ENCODE measurements at places on chromosomes 6 and 20.

GRCh38 chr6:165618241-165618640, 44.8 kb downstream of the PDE10A start:
- no peak for DNase-seq

DNA sequence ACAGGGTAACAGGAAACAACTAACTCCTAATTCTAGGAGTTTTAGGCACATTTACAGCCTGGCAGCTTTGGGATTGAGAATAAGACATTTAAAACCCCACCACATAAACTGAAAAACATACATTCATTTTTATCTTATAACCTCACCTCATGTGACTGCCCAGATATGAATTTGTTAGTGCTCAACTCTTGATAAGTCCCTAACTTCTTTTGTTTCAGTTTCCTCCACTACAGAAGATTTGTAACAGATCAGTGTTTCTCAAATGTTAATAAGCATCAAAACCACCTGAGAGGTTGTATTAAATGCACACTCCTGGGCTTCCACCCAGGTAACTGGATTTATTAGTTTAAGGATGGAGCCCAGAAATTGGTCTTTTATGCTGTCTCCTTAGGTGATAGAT, 190.1 kb upstream of the ARID1B start:
- no peak for DNase-seq

- no peak for DNase-seq
Measured at GRCh38 chr6:99821164-99821563, 172.9 kb downstream of the MCHR2 start.

- DNase-seq = no peak
Measured at GRCh38 chr6:105270511-105270910, 90.7 kb upstream of the POPDC3 start.

GRCh38 chr6:158789115-158789917, 29.9 kb downstream of the EZR start:
- DNase-seq = no peak

DNA sequence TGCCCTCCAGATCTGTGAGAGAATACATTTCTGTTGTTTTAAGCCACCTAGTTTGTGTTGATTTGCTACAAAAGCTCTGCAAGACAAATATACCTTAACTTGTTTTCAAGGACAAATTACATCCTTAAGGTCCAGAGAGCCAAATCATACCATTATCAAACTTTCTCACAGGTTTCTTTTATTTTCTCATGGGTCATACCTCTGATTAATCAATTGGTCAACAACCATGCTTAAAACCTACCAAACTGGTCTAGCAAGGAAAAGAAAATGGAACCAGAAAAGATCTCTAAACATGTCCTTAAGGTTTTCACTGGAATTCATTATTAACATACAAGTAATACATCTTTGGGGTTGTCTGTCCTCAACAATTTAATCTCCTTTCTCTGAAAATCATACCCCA, 535.0 kb downstream of the CD83 start:
- no peak for DNase-seq

GRCh38 chr6:38593409-38593808, 46.3 kb downstream of the BTBD9 start:
- peak; percentile 50 for DNase-seq

GRCh38 chr6:43211955-43212354, 17.3 kb downstream of the DNPH1 start:
- DNase-seq = no peak

DNA sequence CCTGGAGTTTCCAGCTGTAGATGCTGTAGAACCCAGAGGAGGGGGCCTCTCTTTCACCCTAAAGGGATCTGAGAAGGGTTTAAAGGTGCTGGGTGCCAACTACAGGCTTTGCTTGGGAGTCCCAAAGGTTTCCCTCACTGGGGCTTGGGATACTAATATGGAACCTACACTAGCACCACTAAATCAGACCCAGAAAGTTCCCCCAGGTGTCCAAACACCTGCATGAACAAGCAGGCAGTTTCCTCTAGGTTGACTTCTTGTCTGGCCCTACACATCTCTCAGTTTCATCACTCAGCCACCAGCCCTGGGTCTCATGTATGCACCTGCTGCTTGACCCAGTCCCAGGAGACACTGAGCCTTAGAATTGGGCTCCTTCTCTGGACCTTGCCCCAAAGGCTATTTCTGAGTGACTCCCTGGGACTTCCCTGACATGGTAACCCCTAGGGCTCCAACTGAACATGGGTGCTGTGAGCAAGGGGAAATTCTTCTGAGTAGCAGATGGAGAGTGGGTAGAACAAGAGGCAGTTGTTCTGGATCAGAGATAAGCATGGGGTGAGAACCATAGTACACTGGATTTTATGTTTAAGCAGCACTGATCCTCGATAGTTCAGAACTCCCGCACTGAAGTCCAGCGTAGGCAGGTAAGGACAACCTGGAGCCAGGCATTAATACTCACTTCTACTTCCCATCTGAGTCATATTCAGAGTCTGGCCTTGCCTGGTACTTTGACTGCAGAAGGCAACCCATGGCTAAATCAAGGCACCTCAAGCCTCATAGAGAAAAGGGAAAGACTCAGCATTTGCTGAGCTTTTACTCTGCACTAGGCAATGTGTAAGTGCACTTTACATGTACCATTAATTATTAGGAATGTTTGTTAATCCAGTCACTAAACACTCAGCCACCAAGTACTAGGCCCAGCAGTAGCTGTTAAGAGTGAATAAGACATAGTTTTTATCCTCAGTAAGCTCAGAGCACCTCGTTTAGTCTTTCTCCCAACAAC, 16.8 kb downstream of the BCL2L1 start:
- DNase-seq = no peak

DNA sequence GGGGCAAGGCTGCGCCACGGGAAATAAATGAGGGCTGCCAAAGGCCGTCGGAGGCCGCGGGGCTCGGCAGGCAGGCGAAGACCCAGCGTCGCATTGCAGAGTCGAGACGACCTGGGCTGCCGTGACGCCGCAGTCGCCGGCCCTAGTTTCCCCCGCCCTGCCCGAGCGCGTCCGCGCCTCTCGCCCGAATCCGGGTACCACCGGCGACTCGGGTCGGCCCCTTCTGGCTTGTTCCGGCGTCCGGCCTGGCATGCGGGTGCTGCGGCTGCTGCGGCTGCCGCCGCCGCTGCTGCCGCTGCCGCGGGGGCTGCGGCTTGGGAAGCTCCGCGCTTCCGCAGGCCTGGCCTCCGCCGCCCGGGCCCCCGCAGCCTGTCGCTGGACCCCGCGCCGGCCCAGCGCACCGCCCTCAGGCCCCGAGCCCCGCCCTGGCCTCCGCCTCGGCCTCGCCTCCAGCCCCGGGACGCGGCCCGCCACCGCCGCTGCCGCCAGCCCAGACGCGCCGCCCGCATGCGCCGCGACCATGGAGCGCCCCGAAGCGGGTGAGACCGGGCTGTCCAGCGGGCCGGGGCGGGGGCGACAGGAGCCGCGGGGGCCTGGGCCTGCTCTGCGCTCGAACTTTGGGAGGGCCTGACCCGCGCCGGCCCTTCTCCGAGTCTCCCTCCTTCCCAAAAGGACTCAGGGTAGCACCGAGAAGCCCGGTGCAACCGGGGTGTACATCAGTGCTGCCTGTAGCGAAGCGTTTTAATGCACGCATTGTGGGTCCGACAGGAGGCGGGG, at the start of gene AKAP7:
Gene AKAP7 (plus strand): TSS at position 224 of the 777 bp plus-strand sequence. CDS start 297 bp downstream, at position 521.
- DNase-seq = peak; percentile 53

DNA sequence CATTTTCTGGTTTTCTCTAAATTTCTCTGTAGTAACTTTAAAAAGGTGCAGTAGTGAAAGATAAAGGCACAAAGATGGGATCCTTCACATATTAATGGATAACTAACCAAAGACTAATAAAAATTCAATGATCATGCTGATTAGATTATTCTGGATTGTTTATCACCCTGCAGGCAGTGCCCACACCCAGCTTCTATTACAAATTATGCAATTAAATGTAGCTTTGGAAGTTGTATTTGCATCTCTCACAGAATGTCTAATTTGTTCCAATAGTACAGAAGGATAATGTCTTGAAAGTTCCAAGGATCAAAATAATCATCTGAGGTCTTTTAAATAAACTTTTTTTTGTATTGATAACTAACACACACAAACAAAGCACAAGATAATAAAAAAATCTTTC, 837.6 kb downstream of the HACE1 start:
- DNase-seq = no peak

- DNase-seq = peak; percentile 42
Measured at GRCh38 chr6:34349211-34349610, 43.3 kb downstream of the NUDT3 start.

- peak; percentile 60 for DNase-seq
Measured at GRCh38 chr20:57395111-57395966, 4.1 kb downstream of the RBM38 start.

GRCh38 chr6:36730424-36731380, 33.1 kb downstream of the RAB44 start:
- no peak for DNase-seq

DNA sequence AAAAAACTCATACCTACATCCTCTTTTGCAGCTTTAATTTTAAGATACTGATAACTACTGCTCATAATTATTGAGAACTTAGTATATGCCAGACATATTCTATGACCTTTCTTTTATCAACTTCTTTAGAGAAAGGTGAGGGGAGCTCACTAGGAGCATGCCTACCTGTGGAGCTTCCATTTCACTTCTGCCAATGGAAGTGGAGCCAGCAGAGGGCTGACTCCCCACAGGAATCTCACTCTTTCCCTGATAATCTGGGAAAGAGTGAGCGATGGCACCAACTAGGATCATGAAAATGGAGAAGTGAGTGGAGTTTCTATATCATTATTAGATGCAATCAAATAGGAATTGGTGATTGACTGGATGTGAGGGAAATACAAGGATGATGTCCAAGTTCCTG, 484.9 kb downstream of the LMBRD1 start:
- no peak for DNase-seq

- no peak for DNase-seq
Measured at GRCh38 chr6:19452495-19452894, 384.7 kb upstream of the ID4 start.

DNA sequence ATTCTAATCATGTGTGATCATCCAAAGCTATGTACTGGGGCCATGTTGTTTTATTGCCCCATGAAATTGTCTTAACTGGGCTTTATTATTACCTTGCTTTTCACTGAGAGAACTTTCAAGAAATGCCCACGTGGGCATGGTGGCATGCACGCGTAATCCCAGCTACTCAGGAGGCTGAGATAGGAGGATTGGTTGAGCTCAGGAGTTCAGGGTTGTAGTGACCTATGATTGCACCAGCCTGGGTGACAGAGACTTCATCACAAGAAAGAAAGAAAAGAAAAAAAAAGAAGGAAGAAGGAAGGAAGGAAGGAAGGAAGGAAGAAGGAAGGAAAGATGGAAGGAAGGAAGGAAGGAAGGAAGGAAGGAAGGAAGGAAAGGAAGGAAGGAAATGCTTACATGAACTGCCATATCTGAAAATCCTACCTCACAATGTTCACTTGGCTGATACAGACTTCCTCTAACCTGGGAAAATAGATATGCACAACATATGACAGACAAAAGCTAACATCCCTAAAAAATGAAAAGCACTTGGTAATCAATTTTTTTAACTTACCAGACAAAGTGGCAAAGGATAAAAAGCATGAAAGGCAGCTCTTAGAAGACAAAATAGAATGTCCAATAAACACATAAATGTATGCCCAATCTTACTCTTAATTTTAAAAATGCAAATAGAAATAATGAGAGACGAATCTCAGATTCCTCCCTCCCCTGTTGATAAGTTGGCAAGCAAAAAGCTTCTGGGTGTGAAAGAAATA, 25.5 kb upstream of the TMEM244 start:
- no peak for DNase-seq

DNA sequence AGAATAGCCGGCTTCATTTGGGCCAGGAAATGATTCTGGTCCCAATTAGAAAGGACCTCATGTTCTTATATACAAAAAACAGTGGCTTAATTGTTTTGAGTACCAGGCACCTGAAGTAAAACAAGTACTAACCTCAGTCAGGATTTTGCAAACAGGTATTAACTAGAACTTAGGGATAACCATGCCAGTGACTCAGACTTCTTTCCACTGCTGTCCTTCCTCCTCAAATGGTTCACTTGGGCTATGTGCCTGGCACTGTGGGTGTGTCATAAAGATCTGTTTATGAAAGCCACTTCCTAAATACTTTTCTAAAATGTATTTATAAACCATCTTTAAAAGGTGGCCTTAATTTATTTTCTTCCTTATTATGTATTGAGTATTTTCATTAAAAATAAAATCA, 10.7 kb downstream of the CLDN20 start:
- DNase-seq = peak; percentile 79

DNA sequence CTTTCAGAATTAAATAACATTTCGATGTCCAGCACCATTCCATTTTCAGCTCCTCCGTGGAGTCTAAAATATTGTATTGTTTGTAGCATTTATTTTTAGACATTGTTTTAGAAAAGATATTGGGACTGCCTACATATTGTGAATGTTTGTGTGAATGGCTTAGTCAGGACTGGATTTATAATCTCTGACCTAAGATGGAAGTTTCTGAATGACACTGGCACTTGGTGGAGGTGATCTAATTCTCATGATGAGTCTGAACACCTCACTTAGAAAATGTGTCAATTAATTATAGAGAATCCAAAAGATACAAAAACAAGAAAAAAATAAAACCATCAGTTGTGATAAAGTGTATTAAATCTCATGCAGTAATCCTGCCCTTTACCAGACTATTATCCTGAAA, 60.8 kb upstream of the HBS1L start:
- DNase-seq = no peak

DNA sequence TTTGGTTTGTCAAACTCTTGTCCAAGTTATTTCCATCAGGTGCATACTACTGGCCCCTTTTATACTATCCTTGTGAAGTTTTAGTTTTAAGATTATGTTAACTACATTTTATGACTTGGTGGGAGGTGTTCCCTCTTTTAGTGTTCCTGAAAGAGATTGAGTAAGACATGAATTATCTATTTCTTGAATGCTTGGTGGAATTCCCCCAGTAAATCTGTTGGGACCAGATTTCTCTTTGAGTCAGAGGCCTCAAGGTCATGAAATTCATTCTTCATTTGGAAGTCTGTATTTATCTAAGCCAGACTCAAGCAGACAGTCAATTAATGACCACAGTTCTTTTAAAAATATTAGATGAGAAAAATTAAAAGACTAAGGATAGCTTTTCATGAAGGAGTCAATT, 81.3 kb downstream of the MOXD1 start:
- DNase-seq = peak; percentile 87

DNA sequence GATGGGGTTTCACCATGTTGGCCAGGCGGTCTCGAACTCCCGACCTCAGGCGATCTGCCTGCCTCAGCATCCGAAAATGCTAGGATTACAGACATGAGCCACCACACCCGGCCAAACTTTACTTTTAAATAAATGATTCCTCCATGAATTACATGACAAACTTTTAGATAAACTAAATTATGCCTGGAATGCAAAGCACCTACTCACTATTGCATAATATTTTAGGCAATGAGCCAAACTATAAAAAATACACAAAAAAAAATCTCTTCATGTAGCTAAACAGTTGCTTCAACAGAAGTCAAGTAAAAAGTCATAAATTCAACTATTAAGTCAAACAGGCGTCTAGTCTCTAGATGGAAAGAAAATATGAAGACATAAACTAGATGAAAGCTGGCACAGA, 56.5 kb downstream of the PTPRK start:
- DNase-seq = peak; percentile 70

DNA sequence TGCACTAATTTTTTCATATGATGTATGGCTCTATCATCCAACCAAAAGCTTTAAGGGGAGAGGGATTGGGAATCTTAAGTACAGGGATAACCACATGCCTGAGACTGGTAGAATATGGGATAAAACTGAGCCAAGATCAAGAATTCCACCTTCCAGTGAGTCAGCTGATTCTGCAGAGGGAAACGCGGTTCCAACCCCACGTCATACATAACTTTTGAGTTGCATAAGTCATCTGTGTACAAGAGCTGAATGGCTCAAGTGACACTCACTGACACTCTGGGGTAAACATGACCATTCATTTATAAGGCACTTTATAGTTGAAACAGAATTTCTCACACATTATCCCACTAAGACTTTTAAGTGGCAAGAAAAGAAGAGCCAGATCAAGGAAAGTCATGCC, 16.4 kb downstream of the TRIM27 start:
- DNase-seq = peak; percentile 91
